ENCODE measurements at places on chromosomes 2 and 18. TPM values are rescaled to one million over a fixed set of nuclear protein-coding genes. Genes with fewer than 3 reads are reported as not detected.

- no peak for DNase-seq
Observed at GRCh38 chr2:127419112-127419430, 844 bp downstream of the PROC start.

The FBXO48 gene
- total RNA-seq = 0.42 TPM

GRCh38 chr18:33924576-33924975 lies 300.1 kb downstream of the NOL4 start:
- DNase-seq = no peak

GRCh38 chr2:48107326-48107925 lies 201.1 kb upstream of the FBXO11 start:
- DNase-seq = peak; percentile 80

GRCh38 chr2:215695861-215696260 lies 260.0 kb upstream of the FN1 start:
- no peak for DNase-seq

The CARF gene
- 5.6 TPM for total RNA-seq

DNA sequence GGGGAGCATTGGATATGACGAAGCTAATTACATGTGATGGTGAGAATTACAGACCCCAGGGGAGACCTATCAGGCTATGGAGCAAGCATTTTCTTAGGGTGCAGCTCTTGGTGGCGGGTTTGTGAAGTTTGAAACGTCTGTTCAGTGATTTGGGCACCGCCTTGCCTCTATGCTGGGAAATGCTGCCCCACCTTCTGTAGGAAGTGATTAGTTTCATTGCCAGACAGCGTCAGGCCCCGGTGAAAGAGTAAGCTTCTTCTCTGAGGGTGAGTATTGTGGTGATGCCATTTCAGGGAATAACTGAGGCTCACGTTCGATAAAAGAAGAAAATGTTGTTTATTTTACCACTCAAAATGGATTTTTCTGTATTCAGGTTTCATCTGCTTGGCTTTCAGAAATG lies 186.2 kb upstream of the CDH2 start:
- no peak for DNase-seq

DNA sequence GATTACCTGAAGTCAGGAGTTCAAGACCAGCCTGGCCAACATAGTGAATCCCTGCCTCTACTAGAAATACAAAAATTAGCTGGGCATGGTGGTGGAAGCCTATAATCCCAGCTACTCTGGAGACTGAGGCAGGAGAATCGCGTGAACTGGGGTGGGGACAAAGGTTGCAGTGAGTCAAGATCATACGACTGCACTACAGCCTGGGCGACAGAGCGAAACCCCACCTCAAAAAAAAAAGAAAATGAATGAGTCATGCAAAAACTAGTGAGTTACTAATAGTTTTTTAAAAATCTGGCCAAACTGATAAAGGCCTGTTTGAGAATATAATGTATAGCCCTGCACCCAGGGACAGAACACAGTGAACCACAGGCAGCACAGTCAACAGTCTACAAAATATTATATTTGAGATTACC lies 17.5 kb downstream of the AFG3L2 start:
- DNase-seq = peak; percentile 20

DNA sequence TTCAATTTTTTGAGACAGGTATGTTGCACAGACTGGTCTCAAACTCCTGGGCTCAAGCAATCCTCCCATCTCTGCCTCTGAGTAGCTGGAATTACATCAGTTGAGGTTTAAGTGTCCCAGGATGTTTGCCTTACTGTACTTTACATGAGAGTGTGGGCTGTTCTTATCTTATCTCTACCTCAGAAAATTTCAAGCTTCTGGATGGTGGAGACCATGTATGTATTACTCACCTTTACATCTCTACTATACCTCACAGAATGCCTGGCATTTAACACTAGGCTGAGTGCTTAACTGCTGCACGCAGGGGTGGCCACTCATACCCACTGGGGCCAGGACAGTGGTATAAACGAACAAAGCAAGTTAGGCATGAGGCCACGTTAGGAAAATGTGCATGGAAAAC lies 272.0 kb upstream of the RAB12 start:
- no peak for DNase-seq

GRCh38 chr2:43977677-43978375 lies 18.0 kb downstream of the LRPPRC start:
- no peak for DNase-seq

All from dermis blood vessel endothelial cell (primary cell).